ENCODE measurements at places on chromosomes 13 and 19.

DNA sequence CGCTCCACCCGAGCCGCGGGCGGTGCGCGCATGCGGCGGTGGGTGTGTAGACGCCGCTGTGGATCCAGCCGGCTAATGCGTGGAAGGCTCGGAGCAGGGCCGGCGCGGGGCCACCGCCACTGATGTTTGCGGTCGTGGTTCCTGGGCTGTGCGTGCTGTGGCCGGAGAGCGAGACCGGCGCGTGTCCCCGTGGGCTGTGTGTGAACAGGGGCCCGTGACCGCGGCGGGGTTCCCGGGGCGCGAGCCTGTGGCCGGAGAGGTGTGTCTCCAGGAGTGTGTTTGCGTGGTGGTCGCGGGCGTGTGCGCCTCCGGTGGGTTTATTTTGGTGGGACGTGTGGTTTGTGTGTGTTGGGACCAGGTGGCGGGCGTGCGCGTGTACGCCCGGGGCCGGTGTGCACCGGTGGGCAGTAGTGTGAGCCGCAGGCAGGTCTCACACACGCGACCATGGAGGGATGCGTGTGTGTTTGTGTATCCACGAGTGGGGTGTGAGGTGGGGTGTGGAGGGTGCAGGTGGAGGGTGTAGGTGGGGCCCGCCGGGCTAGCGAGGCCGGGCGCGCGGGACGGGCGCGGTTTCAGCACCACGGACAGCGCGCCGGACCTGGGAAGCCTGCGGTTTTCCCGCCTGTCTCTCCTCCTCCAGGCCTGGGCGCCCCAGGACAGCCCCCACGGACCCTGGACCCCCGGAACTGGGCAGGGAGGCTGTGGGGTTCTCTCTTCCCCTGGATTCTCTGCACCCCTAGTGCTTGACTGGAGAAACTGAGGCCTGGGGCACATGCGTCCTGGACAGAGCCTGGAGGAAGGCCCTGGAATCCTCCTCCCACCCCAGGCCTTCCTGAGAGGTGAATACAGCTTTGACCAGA is 1.6 kb downstream of the HCN2 start:
- DNase-seq = no peak

DNA sequence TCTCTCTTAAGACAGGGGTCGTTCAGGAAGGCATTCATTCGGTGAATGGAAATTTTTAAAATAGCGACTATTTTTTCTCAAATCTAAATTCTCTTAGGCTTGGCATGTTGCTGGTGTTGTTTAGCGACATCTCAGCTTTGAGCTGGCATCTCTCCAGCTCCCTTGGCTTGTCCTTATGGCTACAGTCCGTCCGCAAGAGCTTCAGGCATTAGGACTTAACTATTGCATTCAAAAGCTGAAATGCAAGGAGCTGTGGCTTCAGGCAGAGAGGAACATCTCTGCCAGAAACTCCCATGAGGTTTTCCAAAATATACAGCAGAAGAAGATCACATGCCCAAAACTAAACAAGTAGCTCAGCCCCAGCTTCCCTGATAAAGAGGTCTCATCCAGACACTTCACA is 578.5 kb downstream of the EFNB2 start:
- DNase-seq = no peak

DNA sequence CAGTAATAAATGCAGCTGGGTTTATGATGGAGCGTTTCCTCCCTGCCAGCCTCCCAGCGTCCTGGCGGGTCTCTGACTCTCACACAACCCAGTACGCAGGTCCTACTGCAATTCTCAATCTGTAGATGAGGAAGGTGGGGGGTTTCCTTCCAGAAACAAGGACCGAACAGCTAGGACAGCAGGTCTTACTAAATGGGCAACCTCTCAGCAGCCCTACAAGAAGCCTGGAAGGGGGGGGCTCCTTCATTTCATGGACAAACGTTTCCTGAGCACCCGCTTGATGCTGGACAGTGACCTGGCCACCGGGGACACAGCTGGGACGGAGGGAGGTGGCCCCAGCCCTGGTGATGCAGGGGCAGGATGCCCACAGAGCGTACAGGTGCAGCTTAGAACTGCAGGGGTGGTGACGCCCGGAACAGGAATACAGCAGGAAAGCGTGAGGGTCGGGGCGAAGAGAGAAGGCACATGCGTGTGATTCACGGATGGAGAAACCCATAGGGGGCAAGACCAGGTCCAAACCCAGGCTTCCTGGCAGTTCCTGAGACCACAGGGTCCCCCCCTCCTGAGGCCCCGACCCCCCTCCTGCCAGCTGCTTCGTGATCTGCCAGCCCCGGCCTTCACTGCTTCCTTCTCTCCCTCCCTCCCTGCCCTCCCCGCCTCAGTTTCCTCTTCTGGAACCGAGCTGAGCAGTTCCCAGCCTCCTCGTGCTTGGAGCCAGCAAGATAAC is 732 bp upstream of the C2CD4C start:
- no peak for DNase-seq

- DNase-seq = no peak
Measured at GRCh38 chr13:75468098-75468497, 13.9 kb downstream of the TBC1D4 start.

DNA sequence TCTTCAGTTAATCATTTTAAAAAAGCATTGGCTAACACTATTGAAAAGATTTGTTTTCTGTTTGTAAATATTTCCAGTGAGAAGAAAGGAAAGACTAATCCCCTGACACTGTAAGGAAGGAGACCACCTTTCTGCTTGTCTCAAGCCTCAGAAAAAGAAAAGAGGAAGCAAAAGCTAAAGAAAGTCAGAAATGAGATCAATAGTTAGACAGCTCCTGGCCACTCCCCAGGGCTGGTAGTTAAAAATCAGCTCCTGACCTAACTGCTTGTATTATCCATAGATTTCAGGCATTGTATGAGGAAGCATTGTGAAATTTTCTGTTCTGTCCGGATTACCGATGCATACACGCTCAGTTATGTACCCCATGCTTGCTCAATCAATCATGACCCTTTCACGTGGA is 76.6 kb downstream of the ZNF486 start:
- no peak for DNase-seq

DNA sequence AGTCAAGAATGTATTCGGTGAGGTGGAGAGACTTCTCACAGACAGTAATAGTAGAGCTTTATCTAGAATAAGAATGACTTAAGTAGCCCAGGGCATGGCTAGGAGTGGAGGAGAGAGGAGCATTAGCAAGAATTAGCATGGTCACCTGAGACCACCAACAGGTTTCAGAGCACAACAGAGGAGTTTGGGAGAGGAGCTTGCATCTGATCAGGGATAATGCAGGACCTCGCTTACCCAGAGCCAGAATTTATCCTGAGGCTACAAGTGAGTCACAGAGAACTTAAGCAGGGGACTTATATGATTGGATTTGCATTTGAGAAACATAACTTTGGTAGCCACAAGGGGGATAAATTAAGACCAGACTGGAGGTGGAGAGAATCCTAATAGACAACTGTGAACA is 102.1 kb upstream of the FNDC3A start:
- no peak for DNase-seq

DNA sequence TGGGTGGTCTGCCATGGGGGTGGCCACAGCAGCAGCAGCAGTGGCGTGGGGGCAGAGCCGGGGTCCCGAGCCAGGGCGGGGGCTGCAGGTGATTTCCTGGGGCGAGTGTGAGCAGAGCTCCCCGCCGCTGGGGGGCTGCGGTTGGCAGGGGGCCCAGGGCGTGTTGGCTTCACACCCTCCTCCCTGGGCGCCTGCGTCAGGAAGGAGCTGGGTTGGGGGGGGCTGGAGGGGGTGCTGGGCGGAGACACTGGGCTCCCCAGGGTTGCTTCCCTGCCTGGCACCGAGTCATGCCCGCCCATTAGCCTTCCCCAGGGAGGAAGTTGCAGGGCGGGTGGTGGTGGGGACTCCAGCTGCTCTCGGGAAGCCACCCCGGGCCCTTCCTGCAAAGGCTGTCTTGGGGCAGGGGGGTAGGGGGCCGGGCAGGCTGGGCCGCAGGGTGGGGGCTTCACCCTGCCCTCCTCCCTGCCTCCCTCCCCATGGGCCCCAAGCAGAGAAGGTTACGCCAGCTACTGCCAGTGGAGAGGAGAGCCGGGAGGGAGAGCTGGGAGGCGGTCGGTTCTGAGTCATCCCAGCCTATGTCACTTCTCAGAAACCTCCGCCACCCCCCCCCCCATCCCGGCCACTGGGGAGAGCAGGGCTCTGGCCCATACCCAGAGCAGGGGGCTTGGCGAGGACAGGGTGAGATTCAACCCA is 4.6 kb downstream of the MIDN start:
- peak; percentile 91 for DNase-seq

DNA sequence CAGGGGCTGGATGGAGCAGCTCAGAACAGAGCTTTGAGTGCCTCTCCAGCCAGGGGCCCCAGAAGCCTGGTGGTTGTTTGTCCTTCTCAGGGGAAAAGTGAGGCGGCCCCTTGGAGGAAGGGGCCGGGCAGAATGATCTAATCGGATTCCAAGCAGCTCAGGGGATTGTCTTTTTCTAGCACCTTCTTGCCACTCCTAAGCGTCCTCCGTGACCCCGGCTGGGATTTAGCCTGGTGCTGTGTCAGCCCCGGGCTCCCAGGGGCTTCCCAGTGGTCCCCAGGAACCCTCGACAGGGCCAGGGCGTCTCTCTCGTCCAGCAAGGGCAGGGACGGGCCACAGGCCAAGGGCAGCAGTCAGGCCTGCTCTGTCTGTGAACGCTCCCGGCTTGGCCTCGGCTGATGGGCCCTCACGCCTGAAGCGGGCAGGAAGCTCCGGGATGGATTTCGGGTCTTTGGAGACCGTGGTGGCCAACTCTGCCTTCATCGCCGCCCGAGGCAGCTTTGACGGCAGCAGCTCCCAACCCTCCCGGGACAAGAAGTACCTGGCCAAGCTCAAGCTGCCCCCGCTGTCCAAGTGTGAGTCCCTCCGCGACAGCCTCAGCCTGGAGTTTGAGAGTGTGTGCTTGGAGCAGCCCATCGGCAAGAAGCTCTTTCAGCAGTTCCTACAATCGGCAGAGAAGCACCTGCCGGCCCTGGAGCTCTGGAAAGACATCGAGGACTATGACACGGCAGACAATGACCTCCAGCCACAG is at the start of gene GRK1:
Gene GRK1, plus strand, starts transcription at position 269 of the 751 bp plus-strand sequence. Its CDS starts 168 bp downstream, at position 437.
- no peak for DNase-seq

DNA sequence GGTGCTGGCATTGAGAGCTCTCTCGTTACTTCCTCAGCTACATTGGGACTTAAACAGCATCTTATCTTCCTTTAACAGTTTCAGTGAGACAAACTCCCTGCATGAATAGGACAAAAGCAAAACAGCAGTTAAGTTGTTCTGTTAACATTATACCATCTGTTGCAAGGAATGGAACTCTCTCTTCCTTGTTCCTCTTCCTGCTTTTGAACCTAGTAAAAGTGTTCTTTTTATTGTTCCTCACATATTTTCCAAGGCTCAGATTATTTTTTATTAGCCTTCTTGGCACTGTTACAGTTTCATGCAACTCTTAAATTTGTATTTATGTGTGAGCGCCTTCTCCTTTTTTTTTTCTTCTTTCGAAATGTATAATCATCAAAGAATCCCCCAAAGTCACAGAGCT is 202.6 kb upstream of the UFM1 start:
- no peak for DNase-seq

GRCh38 chr19:52603558-52604207 is 33.6 kb downstream of the ZNF701 start:
- no peak for DNase-seq

- no peak for DNase-seq
Measured at GRCh38 chr19:6887316-6887715, at the start of gene ADGRE1. Gene ADGRE1 (plus strand): TSS chr19:6887579. CDS start chr19:6887609, 30 bp downstream.

All from dermis microvascular lymphatic vessel endothelial cell (primary cell).